ENCODE measurements at places on chromosomes 12 and 14. TPM values are rescaled to one million over a fixed set of nuclear protein-coding genes. Genes with fewer than 3 reads are reported as not detected.

GRCh38 chr14:39875028-39875427, 442.8 kb upstream of the FBXO33 start:
- DNase-seq, result no peak
- H3K4me1 ChIP-seq, result no peaks in the 10 kb centered on the region
- no peaks in the 10 kb centered on the region for H3K27me3 ChIP-seq
- no peak overlapping the region for H3K4me3 ChIP-seq

DNA sequence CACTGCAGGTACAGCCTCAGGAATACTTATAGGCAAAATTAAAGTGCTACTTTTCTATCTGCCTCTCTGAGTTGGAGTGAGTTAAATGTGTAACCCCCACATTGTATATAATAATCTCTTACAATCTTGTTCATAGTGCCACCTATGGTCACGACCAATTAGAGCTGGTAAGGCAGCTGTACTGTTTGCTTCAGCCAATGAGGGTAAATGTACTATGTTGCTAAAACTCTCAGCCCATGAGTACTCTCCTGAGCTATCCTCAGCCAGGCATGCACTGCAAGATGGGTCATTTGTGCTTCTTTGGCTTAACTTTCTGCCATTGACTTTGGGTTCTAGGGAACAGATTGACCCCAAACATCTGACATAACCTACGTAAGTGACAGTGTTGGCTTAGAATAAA, 15.0 kb upstream of the MDM2 start:
- no peaks in the 10 kb centered on the region for H3K27me3 ChIP-seq
- H3K4me3 ChIP-seq, result no peak overlapping the region
- H3K4me1 ChIP-seq, result no peaks in the 10 kb centered on the region
- peak overlapping the region; percentile 40 for H3K27ac ChIP-seq

PTPN21 gene
- 14.4 TPM for total RNA-seq

RIN3 gene
- total RNA-seq, result 19.7 TPM

LRP6 gene
- total RNA-seq, result 69.1 TPM

- no peaks in the 10 kb centered on the region for H3K27me3 ChIP-seq
- DNase-seq, result peak; percentile 7
- H3K27ac ChIP-seq, result no peak overlapping the region
- H3K4me3 ChIP-seq, result no peak overlapping the region
- no peaks in the 10 kb centered on the region for H3K36me3 ChIP-seq
These were observed 3.4 kb downstream of the CYP46A1 start for GRCh38 chr14:99687284-99688209.

DNA sequence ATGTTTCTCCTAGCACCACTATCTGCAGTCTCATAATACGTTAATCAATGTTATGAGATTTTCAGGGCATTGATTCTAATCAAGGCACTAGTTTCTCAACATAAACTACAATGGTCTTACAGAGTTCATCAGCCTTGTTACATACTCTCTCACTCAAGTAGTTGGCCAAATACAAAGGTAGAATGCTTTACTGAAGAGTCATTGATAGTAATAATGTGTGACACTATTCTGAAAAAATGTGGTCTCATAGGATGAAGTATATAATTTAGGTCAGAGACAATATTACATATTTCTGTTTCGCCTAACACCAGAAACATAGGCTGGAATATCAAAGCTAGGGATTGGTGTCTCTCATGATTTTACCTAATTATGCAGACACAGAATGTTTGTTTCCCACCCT, 35.2 kb upstream of the MDGA2 start:
- H3K36me3 ChIP-seq, result no peaks in the 10 kb centered on the region
- H3K4me3 ChIP-seq, result no peak overlapping the region
- H3K27ac ChIP-seq, result no peak overlapping the region
- no peak for DNase-seq
- H3K27me3 ChIP-seq, result no peaks in the 10 kb centered on the region

DNA sequence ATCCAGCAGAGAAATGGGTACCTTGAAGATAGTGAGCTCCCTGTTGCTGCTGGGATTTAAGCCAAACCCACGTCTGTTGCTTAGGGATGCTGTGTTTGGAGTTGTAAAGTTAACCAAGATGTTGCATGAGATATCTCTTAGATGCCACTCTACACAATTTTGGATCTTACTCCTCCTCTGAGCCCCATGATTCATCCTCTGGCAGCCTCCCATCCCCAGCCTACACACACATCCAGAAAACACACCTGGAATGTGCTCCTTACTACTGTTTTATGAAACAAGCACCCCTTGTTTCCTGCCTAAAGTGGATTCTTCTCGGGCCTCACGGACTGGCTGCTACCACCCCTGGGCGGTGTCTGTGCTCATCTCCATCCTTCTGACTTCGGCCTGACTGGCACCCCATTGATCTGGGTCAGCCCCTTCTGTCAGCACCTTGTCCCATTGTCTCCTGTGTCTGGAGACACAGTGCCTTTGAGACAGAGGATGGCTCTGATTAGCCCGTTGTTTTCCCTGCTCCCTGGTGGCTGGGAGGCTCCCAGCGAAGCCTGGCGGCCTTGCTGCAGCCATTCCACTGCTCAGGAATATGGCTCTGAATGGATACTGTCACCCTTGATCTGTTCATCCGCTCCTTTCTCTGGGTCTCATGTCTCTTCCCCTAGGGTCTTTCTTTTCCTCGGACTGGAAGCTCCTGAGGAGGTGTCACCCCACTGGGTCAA, 24.3 kb downstream of the TSPAN9 start:
- peak overlapping the region; percentile 58 for H3K27ac ChIP-seq
- H3K4me1 ChIP-seq, result peaks cover 8% of the 10 kb centered on the region
- H3K27me3 ChIP-seq, result no peaks in the 10 kb centered on the region
- no peak overlapping the region for H3K4me3 ChIP-seq
- DNase-seq, result no peak
- H3K36me3 ChIP-seq, result no peaks in the 10 kb centered on the region

LIN7A gene
- total RNA-seq, result 12.8 TPM

DNA sequence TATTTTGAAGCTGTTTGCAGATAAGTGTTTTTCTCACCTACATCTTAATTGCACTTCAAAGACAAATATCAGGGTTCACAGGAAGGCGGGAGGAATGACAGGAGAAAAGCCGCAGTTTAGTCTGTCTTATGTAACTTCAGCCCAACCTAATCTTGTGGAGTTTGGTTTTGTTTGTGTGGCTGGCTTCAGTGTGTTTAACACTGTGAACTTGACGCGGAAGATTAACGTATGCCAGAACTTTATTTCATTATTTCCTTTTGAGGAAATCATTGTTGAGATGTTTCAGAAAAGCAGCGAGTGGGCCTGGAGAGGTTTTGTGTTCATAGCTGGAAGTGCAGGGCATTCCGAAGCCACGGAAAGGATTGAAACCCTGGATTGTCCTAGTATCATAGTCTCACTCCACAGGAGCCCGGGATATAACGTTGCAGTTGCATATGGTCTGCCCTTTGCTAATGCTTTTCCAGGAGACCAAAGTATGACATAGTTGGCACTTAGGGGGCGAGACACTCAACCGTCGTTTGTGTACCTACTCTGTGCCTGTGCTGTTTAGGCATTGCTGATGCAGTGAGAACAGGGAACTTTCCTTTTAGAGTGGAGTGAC, 2.0 kb downstream of the PELI2 start:
- no peaks in the 10 kb centered on the region for H3K36me3 ChIP-seq
- H3K27ac ChIP-seq, result peak overlapping the region; percentile 96
- H3K4me3 ChIP-seq, result peak overlapping the region; percentile 86
- no peaks in the 10 kb centered on the region for H3K4me1 ChIP-seq
- DNase-seq, result no peak
- H3K27me3 ChIP-seq, result no peaks in the 10 kb centered on the region

GRCh38 chr14:36807727-36808126, 146.1 kb downstream of the PAX9 start:
- no peaks in the 10 kb centered on the region for H3K27me3 ChIP-seq
- no peak for DNase-seq
- no peak overlapping the region for H3K4me3 ChIP-seq
- H3K4me1 ChIP-seq, result no peaks in the 10 kb centered on the region
- H3K27ac ChIP-seq, result no peak overlapping the region

BCAT1 gene
- total RNA-seq, result 35.8 TPM

- no peaks in the 10 kb centered on the region for H3K4me1 ChIP-seq
- no peaks in the 10 kb centered on the region for H3K27me3 ChIP-seq
- H3K4me3 ChIP-seq, result no peak overlapping the region
- no peak for DNase-seq
- no peak overlapping the region for H3K27ac ChIP-seq
These were observed 113.0 kb downstream of the ADCK1 start for GRCh38 chr14:77912754-77913556.
